Adrenal gland (tissue), 19 donors: ENCODE measurements at places on chromosomes 3 and 15.
A peak's percentile ranks its signal among the peaks of the same experiment; 100 is the strongest.

GRCh38 chr3:187997946-187998561, 155.9 kb upstream of the LPP start:
- DNase-seq: no peak

- no peak for DNase-seq
These were observed 183.4 kb downstream of the GOLGA6L6 start for GRCh38 chr15:20358066-20358778.

DNA sequence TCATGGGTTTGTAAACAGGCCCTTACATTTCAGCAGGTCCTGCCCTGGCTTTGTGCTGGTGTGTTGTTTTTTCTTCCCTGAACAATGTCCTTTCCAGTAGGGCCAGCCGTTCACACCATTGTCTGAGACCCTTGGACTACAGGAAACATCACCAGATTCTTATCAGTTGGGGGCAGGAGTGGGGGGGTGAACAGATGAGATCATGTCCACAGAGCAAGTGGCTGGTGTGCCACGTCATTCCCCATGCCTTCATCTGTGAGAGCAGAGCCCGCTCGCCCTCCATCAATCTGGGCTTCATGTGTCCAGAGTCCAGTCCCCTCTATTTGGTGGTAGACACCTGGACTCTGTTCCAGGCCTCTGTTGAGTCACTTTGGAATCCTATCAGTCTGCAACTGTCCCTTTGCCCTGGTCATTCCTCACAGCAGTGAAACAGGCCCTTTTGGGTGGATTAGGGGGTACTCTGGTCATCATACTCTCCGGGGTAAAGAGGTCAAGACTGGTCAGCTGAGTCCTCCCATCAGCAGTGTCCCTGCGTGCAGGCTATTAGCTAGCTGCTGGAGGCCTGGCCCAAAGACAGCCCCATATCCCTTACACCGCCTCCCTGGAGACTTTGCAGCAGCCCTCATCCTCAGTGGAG, 15.0 kb downstream of the SEMA3G start:
- DNase-seq: peak; percentile 30

DNA sequence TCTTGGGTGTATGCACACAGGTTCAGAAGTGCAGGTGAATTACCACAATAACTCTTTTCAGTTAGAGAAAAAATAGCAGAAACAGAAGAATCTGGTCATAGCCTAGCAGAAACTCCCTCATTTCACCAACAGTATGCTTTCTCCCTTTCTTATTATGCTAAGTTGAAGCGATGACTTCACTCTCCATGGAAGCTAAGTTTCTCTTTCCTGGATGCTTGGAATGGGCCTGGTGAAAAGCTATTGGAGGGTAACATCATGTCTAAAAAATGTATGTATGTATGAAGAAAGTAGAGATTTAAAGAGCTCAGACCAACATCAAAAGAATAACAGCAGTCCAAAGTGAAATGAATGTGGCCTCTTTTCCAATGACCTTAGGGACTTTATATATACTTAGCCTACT, 145.5 kb downstream of the TIGIT start:
- no peak for DNase-seq

GRCh38 chr3:148991219-148992026, at the start of gene GYG1:
Gene GYG1 (plus strand): TSS chr3:148991540. CDS start chr3:148991641, 101 bp downstream.
- peak; percentile 90 for DNase-seq

GRCh38 chr3:154486949-154487348, 57.0 kb upstream of the GPR149 start:
- no peak for DNase-seq

DNA sequence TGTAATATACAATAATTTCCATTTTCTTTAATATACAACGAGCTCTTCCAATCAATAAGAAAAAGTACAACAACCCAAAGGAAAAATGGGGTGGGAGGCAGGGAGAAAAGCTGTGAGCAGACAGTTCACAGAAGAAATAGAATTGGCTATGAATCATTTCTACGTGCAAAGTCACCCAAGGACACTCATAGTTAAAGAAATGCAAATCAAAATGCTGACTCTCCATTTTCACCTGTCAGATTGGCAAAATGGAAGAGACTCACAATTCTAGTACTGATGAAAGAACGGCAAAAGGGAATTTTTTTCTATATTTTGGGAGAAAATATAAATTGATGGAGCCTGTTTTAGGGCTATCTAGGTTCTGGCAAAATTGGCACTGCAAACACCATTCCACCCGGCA, 116.3 kb upstream of the MEF2A start:
- no peak for DNase-seq

DNA sequence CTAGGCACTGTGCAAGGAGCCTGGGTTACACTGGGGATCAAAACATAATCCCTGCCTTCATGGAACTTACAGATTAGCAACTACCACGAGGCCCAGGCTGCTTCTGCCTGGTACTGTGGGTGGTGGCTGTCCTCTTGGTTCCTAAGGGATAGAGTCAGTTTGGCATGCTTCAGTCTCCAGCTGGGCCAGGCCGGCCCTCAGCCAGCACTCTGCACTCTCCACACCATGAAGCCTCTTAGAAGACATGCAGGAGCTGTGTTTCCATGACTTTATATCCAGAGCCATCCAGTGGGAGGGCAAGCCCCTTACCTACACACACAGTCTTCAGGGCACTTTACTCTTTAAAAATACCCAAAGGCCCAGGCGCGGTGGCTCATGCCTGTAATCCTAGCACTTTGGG, 54.4 kb downstream of the ATP1B3 start:
- no peak for DNase-seq

DNA sequence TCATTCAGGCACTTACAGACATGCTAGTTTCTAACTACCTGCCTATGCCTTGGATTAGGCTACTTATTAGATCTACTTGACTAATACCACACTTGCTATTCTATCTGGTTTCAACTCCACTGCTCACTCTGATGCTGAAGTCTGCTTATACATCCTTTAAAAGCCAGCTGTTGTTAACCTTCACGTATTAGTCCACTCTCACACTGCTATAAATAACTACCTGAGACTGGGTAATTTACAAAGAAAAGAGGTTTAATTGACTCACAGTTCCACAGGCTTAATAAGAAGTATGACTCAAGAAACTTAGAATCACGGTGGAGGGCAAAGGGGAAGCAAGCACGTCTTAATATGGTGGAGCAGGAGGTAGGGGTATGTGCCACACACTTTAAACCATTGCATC, 47.7 kb upstream of the ANKRD28 start:
- DNase-seq: no peak
